NCI-H2107 (cell line): ENCODE measurements at places on chromosomes 11 and 22.

- no peak for DNase-seq
Observed at GRCh38 chr11:23078289-23078971, 218.2 kb upstream of the CCDC179 start.

DNA sequence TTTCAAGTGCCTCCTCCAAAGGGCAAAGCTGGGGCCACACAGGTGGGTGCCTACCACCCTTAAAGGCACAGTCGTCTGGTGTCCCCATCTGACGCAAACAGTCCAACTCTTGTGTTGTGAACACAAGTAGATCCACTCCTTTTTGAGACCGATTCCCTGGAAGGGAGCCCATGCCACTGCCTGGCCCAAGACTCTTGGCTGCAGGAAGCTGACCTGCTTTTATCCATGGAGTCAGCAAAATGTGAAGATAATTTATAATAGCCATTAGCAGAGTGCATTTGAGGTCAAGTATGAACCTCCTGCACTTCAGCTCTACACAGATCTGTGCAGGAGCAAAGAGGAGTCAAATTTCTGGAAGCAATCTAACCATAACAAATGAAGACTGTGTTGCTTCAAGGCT lies 68.5 kb downstream of the ADM start:
- DNase-seq: peak; percentile 13

GRCh38 chr22:48477031-48477721 lies 1350.5 kb downstream of the BRD1 start:
- no peak for DNase-seq

DNA sequence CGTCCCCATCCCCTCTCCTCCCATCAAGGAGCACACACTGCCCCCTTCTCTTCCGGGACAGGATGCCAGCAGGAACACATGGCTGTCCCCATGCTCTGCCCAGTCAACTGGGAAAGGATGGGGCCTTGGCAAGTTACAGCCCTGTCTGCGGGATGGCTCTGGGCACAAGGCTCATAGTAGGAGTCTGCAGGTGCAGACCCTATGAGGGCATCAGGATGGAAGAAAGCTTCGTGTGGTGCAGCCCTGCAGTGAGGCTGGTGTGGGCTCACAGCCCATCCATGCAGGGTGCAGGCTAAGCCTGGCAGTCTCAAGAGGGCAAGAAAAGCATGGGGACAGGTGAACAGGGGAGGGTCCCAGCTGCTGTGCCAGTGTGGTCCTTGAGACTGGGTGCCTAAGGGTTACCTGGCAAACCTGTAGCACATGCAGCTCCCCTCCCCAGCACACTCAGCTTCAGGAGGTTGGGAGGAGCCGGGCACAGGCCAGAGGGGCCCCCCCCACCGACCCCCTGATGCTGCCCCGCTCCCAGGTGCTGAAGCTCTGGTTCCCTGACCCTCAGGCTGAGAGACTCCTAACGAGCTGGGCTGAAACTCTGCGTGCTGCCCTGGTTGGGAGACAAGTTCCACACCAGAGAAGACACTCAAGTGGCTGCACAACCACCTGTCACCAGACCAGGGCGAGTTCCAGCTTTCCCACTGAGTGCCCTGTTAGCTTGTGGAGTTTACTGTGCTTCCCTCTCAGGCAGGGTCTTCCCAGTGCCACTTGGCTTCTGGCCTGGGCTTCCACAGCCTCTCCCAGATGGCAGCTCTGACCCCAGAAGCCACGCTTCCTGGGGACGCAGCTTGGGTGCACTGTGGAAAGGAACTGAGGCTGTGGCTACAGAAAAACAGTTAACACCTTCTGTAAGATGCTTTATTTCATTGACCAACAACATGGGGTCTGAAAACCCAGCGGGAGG lies 3.3 kb upstream of the SCARF2 start:
- no peak for DNase-seq
